ENCODE measurements at places on chromosomes 11 and 22. TPM values are rescaled to one million over a fixed set of nuclear protein-coding genes. Genes with fewer than 3 reads are reported as not detected.

The NNMT gene
- total RNA-seq, result 0.41 TPM

The DNAJC24 gene
- total RNA-seq, result 15.1 TPM

GRCh38 chr22:35782504-35782903 is 64.8 kb downstream of the APOL5 start:
- no peak for DNase-seq

DNA sequence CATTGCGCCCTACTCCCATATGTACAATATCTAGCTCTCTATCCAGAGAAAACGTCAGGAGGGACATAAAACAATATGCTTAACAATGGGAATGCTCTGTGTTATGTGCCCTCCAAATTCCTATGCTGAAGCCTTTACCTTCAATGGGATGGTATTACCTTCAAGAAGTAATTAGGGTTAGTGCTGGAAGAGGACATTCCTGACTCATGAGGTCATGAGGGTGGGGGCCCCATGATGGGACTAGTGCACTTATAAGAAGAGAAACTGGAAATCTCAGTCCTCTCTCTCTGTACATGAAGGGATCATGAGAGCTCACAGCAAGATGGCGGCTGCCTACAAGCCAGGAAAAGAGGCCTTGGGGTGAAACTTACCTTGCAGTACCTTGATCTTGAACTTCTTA is 20.3 kb downstream of the MMP20 start:
- no peak for DNase-seq

GRCh38 chr11:134393638-134394037 is 18.4 kb downstream of the B3GAT1 start:
- DNase-seq, result peak; percentile 79

DNA sequence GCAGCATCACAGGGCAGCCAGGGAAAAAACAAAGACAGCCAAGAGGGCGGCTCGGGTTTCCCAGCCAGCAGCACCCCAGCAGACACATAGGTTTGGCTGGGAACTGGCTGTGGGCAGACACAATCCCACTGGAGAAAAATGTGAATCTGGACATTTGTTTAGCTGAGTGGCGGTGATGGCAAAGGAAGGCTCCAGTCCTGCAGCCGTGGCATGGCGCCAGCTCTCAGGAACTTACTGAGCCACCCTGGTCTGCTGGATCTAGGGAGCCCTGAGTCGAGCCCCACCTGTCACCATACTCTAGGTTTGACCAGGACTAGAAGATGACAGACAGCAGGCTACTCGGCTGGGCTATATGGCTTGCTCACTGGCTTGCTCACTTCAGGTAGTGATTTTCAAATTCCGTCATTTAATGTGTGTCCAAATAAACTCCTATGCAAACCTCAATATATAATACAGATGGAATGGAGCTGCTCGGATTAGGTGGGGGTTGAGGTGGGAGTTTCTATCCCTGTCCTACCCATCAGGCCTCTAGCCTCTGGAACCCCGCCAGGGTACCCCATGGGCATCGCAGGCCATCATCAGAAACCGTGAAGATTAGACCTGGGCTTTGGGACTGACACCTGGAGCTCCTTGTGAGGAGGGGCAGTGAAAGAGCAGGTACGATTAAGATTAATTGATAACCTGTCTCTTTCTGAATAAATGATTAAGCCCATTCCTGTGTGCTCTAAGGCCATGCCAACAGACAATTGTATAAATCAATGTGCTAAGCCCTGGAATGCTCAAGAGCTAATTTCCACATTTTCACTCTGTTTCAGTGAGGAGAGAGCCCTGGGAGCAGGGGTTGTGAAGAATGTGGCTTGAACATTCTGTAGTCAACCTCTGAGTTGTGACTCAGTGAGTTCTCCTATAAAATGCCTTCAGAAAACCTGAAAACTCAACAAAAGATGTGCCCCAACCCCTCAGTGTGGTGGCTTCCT is 42.5 kb downstream of the GALNT18 start:
- DNase-seq, result no peak

The GTPBP1 gene
- total RNA-seq, result 34.6 TPM

GRCh38 chr11:11461473-11461872 is 108.4 kb upstream of the CSNK2A3 start:
- DNase-seq, result no peak

DNA sequence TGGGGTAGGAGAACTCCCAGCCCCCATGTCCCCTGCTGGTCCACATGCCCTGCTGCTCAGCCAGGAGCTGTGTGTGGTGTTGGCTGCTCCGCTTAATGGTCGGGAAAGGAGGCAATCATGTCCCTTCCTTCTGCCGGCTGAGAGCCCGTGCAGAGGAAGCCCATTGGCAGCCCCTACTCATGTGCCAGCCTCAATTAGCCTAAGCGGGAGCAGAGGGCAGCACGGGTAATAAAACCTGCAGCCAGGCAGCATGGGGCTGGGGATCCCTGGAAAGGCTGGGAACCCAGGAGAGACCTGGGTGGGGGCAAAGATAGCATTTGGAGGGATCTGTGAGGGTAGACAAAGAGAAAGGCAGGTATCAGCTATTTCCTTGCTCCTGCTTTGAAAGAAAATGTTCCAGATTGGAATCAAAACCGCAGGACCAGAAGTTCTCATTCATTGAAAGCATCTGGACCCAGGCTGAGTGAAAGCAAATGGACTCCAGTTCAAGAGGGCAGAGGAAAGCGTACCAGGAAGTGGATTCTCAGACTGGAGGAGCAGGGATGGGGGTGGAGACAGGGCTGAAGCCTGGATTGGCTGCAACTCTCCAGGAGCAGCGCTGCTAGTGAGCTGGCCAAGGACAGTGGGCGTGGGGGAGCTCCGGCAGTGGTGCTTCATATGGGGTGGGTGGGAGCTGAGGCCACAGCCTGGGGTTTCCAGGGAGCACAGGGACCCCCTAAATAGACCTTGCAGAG is 103.4 kb upstream of the NECTIN1 start:
- DNase-seq, result no peak

The CADM1 gene
- total RNA-seq, result 195 TPM

The NRXN2 gene
- total RNA-seq, result 204 TPM

The SEZ6L gene
- total RNA-seq, result 51.8 TPM

All from frontal cortex (tissue), 4 donors.